ENCODE measurements at places on chromosomes 3 and 15. TPM values are rescaled to one million over a fixed set of nuclear protein-coding genes. Genes with fewer than 3 reads are reported as not detected.

Gene NLGN1
- 2.1 TPM for polyA plus RNA-seq

Gene TXNRD3
- 11.1 TPM for polyA plus RNA-seq

Gene DCLK3
- 0.01 TPM for polyA plus RNA-seq

Gene KIF15
- polyA plus RNA-seq, result 0.31 TPM

Gene EFHB
- 0.43 TPM for polyA plus RNA-seq

Gene NOX5
- 1.1 TPM for polyA plus RNA-seq

Gene PARP15
- polyA plus RNA-seq, result 2.0 TPM

Gene ALDH1L1
- 45.1 TPM for polyA plus RNA-seq

Gene ZNF385D
- polyA plus RNA-seq, result 0.77 TPM

Gene ZCWPW2
- 1.6 TPM for polyA plus RNA-seq

DNA sequence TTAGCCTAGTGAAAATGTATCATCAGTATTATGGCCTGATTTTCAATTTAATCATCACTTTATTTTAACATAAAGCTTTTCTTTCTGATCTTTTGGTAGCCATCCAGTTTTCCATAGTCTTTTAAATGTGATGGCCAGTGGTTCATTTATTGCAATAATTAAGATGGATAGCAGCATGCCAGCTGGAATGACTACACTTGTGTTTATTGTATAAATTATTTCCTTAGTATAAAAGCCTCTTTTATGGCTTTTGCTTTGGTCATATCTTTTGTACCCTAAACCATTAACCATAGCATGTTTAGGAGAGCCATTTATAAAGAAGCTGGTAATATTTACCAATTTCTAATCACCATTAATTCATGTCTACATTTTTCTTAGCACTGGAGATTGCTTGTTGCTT, 31.7 kb downstream of the ALCAM start:
- DNase-seq, result no peak

DNA sequence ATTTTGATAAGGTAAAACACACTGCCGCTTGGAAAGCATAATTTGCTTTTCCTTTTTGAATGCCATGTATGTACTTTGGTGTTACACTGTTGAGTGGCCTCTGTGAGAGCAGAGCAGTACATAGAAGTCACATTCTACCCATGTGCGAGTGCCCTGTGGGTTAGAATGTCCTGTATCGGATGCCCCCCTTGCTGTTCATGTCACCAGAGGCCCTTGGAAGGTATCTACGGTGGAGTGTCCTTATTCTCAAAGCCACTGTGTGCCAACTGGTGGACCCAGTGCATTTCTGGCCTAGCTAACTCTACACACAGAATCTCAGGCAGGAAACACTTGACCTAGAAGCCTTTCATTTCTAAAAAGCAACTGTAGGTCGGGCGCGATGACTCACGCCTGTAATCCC, 137.0 kb downstream of the GHSR start:
- DNase-seq, result no peak

- no peak for DNase-seq
Measured at GRCh38 chr3:106906074-106906473, 471.2 kb upstream of the CCDC54 start.

DNA sequence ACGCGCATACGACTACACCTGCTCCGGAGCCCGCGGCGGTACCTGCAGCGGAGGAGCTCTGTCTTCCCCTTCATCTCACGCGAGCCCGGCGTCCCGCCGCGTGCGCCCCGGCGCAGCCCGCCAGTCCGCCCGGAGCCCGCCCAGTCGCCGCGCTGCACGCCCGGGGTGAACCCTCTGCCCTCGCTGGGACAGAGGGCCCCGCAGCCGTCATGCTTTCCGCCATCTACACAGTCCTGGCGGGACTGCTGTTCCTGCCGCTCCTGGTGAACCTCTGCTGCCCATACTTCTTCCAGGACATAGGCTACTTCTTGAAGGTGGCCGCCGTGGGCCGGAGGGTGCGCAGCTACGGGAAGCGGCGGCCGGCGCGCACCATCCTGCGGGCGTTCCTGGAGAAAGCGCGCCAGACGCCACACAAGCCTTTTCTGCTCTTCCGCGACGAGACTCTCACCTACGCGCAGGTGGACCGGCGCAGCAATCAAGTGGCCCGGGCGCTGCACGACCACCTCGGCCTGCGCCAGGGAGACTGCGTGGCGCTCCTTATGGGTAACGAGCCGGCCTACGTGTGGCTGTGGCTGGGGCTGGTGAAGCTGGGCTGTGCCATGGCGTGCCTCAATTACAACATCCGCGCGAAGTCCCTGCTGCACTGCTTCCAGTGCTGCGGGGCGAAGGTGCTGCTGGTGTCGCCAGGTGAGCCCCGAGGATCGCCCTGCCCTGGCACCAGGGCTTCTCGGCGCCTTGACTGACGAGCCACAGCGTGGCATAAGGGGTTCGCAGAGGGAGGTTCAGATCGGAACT, 420 bp downstream of the SLC27A2 start:
- DNase-seq, result no peak

GRCh38 chr15:42009022-42009421, 11.8 kb downstream of the PLA2G4E start:
- DNase-seq, result no peak

DNA sequence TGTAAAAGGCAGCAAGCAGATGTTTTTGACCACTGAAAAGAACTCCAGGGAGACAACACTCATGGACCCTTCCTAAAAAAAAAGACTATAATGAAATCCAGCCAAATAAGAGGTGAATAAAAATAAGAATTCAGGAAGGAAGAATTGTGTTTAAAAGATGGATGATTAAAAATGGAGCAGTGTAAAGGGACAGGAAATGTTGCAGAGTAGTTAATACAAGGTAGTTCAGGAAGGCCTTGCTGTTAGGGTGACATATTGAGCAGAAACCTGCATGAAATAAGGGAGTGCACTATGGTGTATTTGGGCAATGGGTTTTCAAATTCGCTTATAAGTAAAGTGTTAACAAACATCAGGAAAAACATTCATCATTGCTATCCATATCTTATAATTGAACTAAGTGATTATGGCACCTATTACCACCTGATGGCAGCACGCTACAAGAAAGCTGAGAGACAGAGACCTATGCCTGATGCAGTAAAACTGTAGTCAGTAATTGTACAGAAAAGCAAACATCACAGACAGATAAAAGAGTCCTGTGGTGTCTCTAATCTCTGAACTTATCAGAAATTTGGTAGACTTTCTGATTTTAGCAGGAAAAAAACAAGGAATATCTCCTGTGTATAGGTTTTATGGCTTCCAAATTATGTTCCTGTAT, 5.8 kb upstream of the DBR1 start:
- DNase-seq, result no peak

- DNase-seq, result no peak
Measured at GRCh38 chr3:144771381-144771870, 799.8 kb downstream of the DIPK2A start.

- no peak for DNase-seq
Measured at GRCh38 chr3:112074616-112075497, 11.3 kb upstream of the C3orf52 start.

GRCh38 chr3:14514323-14514720, 25.8 kb downstream of the GRIP2 start:
- DNase-seq, result no peak

- peak; percentile 68 for DNase-seq
Measured at GRCh38 chr3:14467814-14468620, 65.6 kb downstream of the SLC6A6 start.

DNA sequence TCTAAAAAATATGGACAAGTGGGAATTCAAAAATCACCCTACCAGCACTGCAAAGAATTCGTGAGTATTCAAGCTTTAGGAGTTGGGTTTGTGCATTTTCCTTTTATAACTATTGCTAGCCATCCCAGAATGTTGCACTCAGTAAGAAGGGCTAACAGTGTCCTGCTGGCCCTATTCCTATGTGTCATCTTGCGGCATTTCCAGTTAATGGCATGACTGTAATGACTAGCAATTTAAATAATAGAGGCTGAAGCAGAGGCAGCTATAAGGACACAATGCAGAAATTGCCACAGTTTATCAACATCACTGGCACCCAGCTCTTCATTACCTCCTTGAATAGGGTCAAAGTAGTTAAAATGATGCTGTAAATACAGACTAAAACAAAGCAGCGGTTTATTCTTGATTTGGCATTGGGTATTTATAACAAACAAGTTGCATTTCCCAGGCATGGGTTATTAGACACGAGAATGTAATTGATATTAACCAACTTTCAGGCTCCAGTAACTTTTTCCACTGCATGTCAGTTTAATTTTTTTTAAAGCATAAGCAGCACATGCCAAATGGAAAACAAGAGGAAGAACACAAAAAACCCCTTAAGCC, 177.6 kb downstream of the FHIT start:
- DNase-seq, result no peak

DNA sequence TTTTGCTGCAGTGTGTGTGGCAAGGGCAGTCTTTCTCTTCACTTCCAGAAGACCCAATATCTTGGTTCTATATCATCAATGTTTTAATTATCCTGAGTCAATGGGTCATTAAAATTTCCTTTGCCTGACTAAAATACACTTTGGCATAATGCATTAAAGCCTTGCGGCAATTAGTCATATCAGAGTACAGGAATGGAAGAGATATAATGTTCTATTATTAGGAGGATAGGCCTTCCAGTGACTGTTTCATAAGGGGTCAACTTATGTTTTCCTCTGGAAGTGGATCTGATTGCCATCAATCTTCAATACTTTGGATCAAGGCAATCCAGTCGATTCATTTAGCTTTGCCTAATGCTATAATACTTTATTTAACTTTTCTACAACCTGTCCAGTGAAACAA, 9.4 kb upstream of the SECISBP2L start:
- DNase-seq, result no peak

DNA sequence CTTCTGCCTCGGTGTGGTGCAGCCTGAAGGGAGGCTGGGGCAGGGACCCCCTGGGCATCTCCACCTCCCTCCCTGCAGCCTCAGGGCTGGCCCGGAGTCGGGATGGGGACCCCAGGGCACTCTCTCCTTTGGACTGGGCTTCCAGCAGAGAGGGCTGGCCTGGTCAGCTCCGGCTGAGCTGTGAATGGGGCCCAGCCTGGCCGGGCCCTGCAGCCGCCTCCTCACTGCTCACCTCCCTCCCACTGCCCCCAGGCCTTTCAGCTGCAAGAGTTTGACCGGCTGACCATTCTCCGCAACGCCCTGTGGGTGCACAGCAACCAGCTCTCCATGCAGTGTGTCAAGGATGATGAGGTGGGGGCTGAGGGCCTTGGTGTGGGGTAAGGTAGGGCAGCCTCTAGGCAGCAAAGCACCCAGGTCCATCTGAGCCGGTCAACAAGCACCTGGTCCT, 36.0 kb downstream of the PSTPIP1 start:
- DNase-seq, result no peak

- no peak for DNase-seq
Measured at GRCh38 chr3:115469649-115470048, 153.7 kb upstream of the GAP43 start.

GRCh38 chr15:100726070-100726420, 123.7 kb downstream of the ASB7 start:
- DNase-seq, result no peak

- DNase-seq, result no peak
Measured at GRCh38 chr3:113844622-113845222, 6.1 kb downstream of the GRAMD1C start.
